NAMALWA (cell line): ENCODE measurements at places on chromosomes 4 and X.

DNA sequence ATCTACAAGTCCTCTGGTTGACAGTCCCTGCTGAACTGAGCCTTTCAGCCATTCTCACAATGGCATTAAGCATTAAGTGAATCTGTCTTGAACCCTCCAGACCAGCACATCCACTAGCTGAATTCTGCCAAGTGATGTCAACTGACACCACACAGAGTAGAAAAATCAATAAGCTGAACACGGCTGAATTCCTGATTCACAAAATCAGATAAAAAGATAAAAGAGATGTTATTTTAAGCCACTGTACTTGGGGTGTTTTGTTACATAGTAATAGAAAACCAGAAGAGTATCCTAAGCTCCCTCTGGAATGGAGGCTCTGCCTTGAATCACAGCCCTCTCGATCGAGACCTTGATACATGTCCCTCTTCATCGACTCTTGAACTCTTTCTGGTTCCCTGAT is 336.5 kb downstream of the DMD start:
- DNase-seq = no peak

- peak; percentile 71 for DNase-seq
Measured at GRCh38 chr4:4524364-4524763, 17.5 kb downstream of the STX18 start.

DNA sequence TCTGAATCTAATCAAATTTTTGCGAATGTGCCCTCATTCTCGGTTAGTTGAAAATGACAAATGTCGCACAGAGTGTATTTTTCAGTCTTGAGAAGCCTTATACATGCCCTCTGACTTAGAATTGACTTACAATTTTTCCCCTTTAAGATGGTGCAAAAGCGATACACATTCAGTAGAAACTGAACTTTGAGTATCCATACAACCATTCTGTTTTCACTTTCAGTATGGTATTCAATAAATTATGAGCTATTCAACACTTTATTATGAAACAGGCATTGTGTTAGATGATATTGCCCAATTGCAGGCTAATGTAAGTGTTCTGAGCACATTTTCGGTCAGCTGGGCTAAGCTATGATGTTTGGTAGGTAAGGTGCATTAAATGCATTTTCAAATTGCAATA is 43.4 kb downstream of the SLC9A7 start:
- no peak for DNase-seq

DNA sequence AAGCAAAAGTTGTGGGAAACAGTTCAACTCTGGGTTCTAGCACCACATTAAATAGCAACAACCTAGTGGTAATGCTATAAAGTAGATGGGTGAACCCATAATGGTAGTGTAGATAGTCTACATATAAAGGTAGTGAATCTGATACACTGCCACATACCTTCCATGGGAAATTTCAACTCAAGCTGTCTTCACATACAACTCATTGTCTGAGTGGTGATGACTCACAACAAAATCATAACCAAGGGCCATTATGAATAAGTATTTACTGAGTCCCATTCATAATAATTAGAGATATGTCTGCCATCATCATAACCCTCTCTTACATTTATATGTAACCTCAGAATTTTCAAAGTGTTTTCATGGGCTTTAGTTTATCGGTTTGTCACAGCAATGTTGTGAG is 34.8 kb downstream of the EGF start:
- no peak for DNase-seq

DNA sequence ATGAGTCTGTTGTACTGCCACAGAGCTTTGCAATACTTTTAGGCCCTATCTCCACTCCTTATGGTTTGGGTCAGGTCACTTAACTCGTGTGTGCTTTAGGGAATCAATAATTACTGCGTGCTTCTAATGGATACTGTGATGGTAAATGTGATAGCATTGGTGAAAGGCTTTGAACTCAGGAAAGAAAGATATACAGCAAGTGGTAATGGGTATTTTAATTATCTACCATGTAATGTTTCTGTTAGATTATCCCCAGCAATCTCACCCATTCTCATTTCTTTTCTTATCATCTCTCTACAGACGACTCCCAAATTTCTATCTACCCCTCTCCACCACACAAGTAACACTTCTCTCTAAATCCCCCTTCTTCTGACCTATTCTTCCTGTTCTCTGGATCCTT is 128.6 kb downstream of the GPC3 start:
- DNase-seq = no peak

GRCh38 chr4:165504184-165504583 is 125.4 kb downstream of the CPE start:
- DNase-seq = no peak

- DNase-seq = peak; percentile 18
Measured at GRCh38 chr4:15238720-15239119, 189.1 kb upstream of the C1QTNF7 start.
